ENCODE measurements at places on chromosomes 3 and 15. TPM values are rescaled to one million over a fixed set of nuclear protein-coding genes. Genes with fewer than 3 reads are reported as not detected.

The CILP gene
- total RNA-seq = 24.0 TPM

The TMC3 gene
- not detected for total RNA-seq

DNA sequence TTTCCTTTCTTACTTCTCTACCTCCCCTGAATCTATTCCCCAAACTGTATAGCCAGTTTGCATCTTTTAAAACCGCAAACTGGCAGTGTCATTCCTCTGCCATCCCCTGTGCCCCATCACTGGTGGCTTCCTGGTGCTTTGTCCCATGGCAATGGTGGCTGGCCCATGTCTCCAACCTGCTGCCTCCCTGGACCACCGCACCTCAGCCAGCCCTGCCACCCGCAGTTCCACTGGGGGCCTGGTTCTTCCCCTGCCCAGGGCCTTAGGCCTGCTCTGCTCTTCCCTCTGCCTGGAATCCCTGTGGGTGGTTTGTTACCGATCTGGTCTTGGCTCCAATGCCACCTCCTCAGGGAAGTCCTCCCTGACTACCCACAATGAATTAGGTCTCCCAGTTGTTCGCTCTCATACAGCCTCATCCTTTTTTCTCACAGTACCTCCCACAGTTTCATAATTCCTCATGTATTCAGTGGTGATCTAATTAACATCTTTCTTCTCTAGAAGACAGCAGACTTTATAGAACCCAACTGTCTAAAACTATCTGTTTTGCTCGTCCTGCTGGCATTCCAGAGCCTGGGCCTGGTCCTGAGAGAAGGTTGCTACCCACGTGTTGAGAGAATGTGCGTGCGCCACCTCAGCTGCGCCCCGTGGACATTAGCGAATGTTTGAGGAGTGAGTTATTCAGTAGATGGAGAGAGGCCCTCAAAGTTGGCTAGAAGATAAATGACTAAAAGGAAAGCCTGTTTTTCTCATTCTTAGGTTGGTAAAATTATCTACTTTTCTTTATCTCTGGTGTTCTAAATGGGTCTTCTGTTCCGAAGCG is 130.1 kb downstream of the DNAJB8 start:
- peak; percentile 60 for DNase-seq

DNA sequence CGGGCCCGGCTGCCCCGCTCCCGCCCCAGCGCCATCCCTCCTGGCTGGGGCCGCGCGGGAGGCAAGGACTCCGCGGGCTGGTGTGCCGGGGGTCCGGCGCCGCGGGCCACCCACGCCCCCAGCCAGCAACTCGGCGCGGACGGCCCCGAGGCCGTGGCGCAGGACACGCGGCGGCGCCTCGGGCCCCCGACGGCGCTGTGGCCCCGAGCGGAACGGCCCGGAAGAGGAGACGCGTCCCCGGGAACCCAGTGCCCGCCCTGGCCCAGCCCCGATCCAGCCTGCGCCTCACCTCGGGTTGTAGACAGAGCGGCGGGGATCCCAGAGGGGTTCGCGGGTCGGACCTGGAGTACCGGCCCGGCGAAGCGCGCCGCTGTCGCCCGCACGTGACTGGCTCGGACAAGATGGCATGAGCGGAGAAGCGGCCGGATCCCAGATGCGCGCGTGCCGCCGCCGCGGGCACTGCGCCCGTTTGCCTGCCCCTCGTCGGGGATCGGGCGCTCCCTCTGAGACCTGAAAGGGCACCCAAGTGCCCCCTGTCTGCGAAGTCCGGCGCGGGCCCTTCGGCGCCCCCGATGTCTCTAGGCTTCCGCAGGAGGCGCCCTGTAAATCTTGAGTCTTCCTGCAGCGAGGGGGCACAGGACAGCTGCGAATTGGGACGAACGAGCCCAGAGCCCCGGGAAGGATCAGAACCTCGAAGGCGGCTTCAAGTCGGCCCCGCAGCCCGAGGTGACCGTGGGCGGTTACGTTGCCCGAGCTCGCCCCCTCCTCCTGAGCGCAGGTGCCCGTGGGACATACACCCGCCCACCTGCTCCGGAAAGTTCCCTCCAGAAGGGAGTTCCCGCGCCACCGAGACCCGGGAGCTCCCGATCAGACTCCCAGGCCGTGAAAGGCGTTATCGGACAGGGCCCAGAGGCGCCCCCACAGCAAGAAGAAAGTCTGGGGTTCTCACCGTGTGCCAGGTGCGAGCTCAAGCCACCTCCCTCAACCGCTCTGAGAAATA is 598 bp upstream of the SFMBT1 start:
- DNase-seq = peak; percentile 78

The ZDHHC3 gene
- total RNA-seq = 43.8 TPM

DNA sequence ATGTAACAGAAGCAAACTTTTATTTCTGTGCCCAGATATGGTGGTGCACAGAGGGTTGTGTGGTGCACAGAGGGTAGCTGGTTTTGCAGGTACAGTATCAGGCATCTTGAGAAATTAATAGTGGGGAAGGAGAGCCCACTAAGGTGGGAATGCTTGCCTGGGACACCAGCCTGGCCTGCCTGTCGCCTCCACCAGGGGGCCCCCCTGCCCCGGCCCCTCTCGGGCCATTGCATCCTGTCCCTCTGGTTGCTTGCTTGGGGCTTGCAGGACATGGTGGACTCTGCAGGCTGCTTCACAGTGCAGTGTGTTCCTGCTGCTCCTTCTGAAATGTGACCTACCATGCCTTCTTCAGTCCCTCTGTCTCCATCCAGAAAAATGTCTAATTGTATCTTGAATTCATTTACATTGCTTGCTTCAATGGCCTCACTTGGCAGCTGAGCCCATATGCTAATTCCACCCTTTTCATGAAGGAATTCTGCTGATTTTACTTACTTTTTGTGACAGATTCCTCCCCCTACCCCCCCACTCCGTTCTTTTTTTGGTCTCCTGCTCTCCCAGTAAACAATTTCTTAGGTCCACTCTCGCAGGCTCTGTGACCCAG is 73.6 kb downstream of the EEFSEC start:
- no peak for DNase-seq

DNA sequence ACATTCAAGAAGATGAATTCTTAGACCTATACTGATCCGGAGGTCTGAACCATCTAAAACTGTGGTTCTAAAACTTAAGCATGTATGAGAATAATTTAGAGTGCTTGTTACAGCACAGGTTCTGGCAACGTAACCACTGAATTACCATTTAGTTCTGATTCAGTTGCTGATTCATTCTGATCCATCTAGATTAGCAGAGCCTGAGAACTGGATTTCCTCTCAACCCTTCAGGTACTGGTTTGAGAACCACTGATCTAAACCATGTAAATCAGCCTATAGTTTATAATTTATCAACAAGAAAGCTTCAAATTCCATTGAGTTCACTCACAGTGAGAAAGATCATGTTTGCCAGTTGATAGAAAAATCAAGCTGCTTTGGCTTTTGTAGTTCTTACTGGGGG is 1001.1 kb upstream of the EPHA6 start:
- DNase-seq = no peak

The FGD5 gene
- 15.6 TPM for total RNA-seq

- no peak for DNase-seq
These were observed 126.7 kb upstream of the ATP2B2 start for GRCh38 chr3:10632125-10632524.

- DNase-seq = no peak
These were observed 29.1 kb upstream of the TBC1D23 start for GRCh38 chr3:100231668-100232067.

DNA sequence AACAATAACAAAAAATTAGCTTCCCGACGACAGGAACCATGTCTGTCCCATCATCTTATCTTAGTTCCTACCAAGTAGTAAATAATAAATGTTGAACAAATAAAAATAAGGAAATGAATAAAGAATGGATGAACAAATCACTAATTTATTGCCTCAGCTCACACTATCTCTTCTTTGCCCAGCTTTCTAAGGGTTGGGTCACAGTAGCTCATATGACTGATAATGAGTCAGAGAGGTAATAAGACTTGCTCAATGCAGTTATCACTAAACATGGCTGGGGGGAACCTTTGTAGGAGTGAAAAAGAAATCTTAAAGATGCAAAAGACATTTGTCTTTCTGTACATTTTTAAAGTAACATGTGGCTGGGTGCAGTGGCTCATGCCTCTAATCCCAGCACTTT is 182.2 kb downstream of the WDR76 start:
- no peak for DNase-seq

GRCh38 chr3:99624496-99625236 is 13.7 kb upstream of the COL8A1 start:
- no peak for DNase-seq

The TTLL13 gene
- 0.16 TPM for total RNA-seq

- no peak for DNase-seq
These were observed 6.4 kb downstream of the GNAI2 start for GRCh38 chr3:50242381-50242770.

The CCDC54 gene
- total RNA-seq = not detected

DNA sequence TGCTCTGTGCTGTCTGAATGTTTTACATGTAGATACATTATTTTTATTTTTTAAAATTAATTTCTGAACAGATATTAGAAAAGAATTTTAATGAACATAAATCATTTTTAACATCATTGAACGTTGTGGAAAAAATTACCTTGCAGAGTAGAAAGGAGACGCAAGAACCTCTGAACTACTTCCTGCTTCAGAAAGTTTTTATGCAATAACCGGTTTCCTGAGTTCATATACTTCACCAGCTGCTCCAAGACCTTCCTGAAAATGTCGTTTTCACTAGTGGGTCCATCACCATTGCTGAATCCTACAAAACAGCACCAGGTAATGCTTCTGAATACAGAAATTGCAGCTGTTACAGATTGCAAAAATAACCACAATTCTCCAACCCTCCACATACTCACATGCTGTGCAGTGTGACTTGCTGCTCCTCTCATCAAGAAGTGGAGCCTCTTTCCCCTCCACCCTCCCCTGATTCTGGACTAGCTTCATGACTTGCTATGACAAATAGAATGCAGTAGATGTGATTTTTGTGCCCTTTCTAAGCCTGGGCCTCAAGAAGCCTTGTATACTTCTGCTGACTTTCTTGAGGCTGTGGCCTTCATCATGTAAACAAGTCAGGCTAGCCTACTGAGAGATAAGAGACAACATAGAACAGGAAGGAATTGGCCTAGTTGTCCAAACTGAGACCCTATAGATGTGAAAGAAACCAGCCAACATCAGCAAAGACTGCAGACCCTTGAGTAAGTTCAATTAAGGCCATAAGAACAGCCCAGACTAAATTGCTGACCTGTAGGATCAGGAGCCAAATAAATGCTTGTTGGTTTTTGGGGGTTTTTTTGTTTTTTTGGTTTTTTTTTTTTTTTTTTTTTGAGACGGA is 80.4 kb downstream of the TRANK1 start:
- DNase-seq = no peak

The ACKR4 gene
- 1.6 TPM for total RNA-seq

GRCh38 chr15:62128916-62129315 is 36.2 kb downstream of the C2CD4B start:
- DNase-seq = no peak

All from cardiac septum (tissue), 1 donor.